Myocyte (in vitro differentiated cells): ENCODE measurements at places on chromosomes 4 and X.
A peak's percentile ranks its signal among the peaks of the same experiment; 100 is the strongest.

GRCh38 chrX:915427-916229 lies 285.0 kb downstream of the SHOX start:
- no peak for DNase-seq

DNA sequence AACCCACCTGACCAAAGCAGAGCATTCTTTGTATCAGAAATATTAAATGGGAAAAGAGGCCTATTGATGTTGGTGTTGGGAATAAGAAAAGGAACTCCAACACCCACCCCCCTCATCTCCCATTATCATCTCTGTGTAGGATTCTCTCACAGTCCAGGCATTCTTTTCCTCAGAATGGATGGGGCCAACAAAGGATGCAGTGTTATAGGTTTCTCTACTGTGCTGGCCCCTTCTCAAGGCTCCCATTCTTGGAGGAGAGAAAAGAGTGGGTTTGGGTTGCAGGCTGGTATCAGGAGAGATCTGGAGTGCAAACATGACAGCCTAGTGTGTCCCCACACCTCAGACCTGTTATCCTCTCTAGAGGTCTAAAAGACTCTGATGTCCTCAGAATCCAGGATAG lies 59.6 kb downstream of the UGT8 start:
- no peak for DNase-seq

GRCh38 chrX:143571521-143571920 lies 54.2 kb upstream of the SPANXN3 start:
- DNase-seq = no peak

- peak; percentile 24 for DNase-seq
These were observed 89.3 kb downstream of the APBB2 start for GRCh38 chr4:41124916-41125548.

GRCh38 chr4:104416725-104417356 lies 77.9 kb downstream of the CXXC4 start:
- DNase-seq = no peak

GRCh38 chr4:184267673-184268583 lies 50.3 kb upstream of the ENPP6 start:
- peak; percentile 56 for DNase-seq

DNA sequence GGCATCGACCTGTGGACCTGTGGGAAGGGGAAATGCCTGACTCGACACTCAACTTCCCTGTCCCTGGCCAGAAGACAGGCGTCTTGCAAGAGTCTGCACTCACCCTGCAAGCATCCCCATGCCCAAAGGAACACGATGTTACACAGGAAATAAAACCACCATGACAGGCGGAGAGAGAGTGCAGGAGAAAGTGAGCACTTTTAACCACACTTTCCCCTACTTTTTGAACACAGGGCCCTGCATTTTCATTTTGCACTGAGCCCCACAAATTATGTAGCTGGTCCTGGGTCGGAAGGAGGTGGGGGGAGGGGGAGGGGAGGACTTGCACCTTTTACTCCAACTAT lies 13.8 kb upstream of the MAN2B2 start:
- DNase-seq = no peak

DNA sequence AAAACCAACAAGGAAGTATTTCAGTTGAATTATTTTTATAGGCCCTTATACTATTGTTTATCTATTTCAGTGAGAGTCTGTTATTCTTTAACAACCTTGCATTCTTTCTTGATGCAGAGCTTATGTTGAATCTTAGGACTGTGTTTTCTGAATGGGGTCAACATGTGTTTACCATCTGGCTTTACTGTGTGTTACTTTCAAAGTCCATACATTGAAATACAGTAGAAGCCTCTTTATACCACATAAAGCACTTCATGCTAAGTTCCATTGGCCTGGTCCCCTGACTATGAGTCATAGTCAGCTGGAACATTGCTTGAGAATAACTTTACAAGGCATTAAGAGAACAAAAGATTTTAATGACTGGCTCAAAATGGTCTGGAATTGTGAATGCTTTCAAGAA lies 152.6 kb downstream of the GASK1B start:
- peak; percentile 80 for DNase-seq

GRCh38 chr4:105992641-105993305 lies 97.5 kb downstream of the NPNT start:
- DNase-seq = peak; percentile 50

GRCh38 chr4:120445186-120445585 lies 378.5 kb upstream of the MAD2L1 start:
- no peak for DNase-seq
